ENCODE measurements at places on chromosomes 1 and 21.

DNA sequence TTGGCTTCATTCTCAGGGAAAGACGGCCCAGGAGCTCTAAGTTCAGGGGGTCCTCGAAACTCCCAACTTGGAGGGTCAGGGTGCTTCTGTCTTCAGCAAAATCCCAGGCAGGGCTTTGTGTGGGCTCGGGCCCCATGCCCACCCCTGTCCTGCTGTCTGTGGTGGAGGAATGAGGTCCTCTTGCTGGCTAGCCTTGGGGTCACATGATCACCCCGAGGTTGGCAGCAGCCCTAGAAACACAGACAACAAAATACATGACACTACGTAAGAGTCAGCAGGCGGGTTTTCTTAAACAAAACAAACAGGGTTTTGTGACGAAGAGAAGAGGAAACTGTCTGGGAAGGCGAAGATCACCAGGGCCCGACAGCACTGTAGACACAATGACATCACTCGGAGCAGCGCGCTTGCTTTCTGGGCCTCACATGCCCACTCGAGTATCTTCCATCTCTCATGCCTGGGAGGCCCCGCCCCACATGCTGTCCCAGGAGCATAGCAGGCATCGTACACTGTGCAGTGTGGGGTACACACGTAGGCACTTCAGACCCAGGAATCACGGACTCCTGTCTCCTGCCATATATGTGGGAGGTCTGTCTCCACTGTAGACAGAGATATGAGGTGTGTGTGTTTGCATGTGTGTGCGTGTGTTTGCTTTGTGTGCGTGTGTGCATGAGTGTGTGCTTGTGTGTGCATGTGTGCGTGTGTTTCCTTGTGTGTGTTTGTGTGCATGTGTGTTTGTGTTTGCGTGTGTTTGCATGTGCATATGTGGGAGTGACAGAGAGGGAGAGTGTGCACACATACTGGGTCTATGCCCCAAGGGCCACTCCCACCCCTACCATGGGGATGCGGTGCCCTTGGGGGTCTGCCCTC lies 94.7 kb downstream of the SIK1 start:
- peak; percentile 89 for DNase-seq

DNA sequence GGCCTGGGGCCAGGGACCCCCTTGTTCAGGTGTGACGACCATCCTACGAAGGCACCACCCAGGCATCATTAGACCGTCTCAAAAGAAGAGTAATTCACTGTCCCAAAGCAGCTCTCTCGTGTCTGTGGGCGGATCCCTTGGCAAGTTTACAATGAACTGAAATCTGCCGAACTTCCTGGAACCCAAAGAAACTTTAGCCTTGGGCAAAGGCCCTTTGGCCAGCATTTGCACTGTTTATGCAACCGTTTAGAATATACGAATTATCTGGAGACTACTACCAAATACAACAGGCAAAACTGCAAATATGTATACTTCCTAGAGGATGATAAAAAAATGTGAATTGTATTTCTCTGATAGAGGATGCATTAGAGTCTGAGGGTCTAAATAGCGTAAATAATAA lies 1.4 kb upstream of the SOD1 start:
- DNase-seq = no peak

DNA sequence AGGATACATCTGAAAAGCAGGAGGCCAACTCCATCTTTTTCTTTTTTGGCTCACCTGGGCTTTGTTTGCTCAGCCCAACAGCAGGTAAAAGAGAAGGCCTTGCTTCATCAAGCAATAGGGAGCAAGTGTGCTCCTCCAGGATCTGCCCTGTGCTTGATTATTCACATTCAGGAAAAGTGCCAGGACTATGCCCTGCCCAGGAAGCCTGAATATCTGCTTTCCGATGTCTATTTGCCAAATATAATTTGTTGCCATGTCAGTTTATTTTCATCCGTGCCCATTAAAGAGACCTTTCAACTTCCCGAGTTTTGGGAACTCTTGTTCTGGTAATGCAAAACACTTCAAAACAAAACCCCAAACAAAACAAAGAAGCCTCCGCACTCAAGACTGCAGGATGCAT lies 185.3 kb downstream of the CDC7 start:
- DNase-seq = no peak

- DNase-seq = no peak
Measured at GRCh38 chr1:108886292-108886691, 9.5 kb downstream of the GPSM2 start.

GRCh38 chr1:24554714-24555113 lies 1.2 kb upstream of the NCMAP start:
- no peak for DNase-seq

GRCh38 chr1:8061210-8061609 lies 35.1 kb upstream of the ERRFI1 start:
- DNase-seq = peak; percentile 97

DNA sequence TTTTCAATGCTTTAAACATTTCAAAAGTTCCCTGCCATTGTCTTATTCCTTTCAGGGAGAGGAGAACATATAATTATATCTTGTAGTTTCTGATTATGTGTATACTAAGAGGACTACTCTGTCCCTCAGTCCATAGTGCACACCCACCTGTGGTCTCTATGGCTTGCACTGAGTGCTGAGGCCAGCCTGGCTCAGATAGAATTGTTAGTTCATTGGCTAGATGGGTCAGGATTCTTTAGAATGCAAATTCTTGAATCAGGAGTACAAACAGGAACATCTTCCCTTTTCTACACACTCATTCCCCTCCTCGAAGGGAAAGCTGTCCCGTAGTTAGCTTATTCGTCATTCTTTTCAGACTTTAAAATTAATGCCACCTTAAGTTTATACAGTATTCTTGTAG lies 8.2 kb downstream of the BACH1 start:
- no peak for DNase-seq

- DNase-seq = no peak
Measured at GRCh38 chr1:13968361-13968760, 268.4 kb downstream of the PRDM2 start.

GRCh38 chr21:41659791-41660560 lies 106.9 kb downstream of the RIPK4 start:
- peak; percentile 46 for DNase-seq

GRCh38 chr1:166489670-166490436 lies 323.1 kb upstream of the FAM78B start:
- peak; percentile 38 for DNase-seq

DNA sequence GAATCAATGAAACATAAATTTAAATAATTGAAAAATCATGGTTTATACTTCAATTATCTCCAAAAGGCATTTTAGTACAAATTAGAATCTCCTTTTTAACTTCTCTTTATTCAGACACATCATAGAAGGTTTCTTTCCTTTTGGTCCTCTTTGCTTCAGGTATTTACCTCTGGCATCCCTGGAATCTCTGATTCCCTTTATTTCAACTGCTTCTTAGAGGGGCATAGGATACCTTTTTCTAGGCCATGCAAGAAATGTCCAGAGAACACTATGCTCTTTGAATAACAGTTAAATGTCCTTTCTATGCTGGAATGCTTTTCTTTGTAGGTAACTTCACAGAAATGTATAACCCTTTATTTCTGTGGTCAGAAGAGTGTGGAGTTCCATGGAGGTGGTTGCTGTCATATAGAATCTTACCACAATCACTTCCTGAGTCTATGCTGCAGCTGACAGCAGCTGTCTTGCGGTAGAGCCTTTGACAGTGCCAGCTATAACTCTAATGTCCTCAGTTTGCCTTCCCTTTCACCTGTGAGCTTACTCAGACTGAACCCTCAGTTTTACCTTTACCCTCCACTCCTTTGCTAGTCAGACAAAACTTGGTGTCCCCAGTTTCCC lies 8.6 kb downstream of the LAMC2 start:
- DNase-seq = no peak

DNA sequence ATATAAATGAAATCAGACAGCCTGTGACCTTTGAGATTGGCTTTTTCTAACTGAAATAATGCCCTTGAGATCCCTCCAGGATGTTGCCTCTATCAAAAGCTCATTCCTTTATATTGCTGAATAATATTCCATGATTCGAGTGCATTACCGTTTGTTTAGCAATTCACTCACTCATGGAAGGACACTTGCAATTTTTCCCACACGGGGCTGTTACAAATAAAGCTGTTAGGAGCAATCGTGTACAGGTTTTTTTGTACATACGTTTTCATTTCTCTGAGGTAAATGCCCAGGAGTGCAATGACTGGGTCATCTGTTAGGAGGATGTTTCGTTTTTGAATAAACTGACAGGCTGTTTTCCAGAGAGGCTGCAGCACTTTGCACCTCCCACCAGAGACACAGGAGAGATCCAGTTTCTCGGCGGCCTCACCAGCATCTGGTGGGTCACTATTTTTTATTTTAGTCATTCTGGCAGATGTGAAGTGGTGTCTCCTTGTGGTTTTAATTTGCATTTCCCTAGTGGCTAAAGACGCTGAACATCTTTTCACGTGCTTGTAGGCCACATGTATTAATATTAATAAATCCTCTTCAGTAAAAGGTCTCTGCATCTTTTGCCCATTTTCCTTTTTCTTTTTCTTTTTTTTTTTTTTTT lies 11.0 kb downstream of the PRDM15 start:
- peak; percentile 54 for DNase-seq

DNA sequence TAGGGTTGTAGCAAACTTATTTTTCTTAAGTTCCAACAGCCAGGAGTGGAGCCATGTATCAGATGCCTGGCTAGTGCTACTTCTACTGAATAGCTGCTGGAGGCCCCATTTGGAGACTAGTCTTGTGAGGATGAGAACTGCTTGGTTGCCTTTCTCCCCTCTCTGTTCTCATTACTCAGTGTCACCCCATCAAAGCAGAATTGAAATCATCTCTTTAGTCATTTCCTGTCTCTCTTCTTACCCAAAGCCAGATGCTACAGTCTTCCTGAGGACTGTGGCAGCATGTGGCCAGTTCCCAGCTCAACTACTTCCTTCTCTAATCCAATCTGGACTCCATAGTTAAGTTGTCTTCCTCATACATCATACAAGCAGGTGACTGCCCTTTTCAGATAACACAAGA lies 197.5 kb downstream of the BRINP2 start:
- peak; percentile 9 for DNase-seq

DNA sequence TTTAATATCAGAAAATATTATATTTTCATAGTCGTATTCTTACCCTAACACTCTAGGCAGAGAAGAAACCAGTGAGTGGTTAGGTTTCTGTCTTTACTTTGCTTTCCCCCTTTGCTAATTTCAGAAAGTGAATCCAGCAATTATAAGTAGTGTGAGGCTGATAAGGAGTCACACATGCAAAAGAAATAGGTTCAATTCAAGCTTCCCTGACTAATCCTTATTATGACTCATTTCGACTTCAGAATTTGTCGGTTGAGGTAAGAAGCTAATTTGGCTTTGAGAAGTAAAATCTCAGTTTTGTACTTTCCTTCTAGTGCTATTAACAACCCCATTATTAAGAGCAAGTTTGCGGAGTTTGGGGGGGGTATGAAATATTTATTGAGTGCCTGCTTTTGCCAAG lies 22.4 kb downstream of the ESRRG start:
- DNase-seq = no peak

- DNase-seq = peak; percentile 87
Measured at GRCh38 chr1:46401964-46402626, 8.0 kb downstream of the FAAH start.

DNA sequence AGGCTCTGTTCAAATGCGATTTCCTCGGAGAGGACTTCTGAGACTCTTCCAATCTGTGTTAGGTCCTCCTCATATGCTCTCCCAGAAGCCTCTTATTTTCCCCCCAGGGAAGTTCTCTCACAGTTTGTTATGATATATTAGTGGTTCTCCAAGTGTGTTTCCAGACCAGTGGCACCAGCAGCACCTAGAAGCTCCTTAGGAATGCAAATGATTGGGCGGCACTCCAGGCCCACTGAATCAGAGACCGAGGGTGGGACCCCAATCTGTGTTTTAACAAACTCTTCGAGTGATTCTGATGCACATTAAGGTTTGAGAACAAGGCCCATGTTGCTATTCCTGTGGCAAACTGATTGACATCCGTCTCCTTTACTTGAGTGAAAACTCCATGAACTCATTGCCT lies 63.0 kb downstream of the NMNAT2 start:
- no peak for DNase-seq

- no peak for DNase-seq
Measured at GRCh38 chr21:36516281-36516680, 36.4 kb upstream of the CLDN14 start.

- DNase-seq = no peak
Measured at GRCh38 chr1:113787663-113788062, 24.6 kb downstream of the RSBN1 start.

GRCh38 chr1:235976490-235976889 lies 88.4 kb downstream of the NID1 start:
- DNase-seq = peak; percentile 38

DNA sequence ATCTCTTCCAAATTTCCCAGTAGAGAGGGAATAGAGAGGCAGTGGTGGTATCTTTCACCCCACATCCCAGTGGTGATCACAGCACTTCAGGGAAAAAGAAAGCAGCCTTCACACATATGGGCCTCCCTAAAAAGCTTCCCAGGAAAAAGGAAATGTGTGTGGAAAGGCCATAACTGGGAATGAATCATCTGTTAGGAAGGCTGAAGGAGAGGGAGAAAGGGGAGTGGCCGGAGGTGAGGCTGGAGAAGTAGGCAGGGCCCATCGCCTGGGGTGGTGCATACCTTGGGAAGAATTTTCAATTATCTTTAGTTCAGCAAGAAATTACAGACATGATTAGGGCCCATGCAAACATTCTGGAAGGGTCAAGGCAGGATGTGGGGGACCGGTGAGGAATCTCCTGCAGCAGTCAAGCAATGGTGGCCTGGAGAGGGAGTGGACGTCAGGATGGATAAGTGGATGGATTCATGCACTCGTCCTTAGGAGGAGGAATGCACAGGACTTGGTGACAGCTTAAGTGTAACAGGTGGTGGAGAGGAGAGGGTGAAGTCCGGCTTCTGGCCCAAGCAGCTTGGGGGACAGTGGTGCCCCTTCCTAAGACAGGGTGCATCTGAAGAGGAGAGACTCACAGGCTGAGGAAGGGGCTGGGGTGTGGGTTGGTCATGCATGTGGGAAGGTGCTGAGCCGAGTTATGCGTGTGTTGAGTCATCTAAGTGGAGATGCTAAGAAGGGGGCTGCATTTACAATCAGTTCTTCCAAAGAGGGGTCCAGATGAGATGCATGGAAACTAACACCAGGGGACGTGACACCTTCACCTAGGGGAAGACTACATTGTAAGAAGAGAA lies 17.9 kb downstream of the HIVEP3 start:
- DNase-seq = peak; percentile 93

DNA sequence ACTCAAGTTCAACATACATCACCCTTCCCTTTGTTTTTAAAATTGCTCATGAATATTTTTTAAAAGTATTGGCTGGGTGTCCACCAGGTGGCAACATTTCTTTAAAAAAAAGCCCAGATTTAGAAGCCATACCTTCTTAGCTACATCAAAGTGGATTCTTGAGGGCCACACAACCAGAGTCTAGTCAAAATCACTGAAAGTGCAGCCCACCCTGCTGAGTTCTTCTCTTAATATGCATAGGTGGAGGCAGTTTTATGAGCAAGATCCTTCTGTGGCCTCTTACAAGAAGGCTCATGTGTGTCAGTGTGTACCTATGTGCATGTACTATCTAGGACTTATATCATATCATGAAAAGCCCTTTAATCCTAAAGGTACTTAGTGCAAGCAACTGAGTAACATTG lies 16.9 kb upstream of the GNG12 start:
- peak; percentile 62 for DNase-seq

GRCh38 chr1:225700889-225701465 lies 48.1 kb upstream of the ENAH start:
- DNase-seq = peak; percentile 19

- DNase-seq = peak; percentile 87
Measured at GRCh38 chr1:16260814-16261213, 23.8 kb upstream of the CPLANE2 start.
